Renal pelvis (tissue), 12 donors: ENCODE measurements at places on chromosomes 5 and 9.

DNA sequence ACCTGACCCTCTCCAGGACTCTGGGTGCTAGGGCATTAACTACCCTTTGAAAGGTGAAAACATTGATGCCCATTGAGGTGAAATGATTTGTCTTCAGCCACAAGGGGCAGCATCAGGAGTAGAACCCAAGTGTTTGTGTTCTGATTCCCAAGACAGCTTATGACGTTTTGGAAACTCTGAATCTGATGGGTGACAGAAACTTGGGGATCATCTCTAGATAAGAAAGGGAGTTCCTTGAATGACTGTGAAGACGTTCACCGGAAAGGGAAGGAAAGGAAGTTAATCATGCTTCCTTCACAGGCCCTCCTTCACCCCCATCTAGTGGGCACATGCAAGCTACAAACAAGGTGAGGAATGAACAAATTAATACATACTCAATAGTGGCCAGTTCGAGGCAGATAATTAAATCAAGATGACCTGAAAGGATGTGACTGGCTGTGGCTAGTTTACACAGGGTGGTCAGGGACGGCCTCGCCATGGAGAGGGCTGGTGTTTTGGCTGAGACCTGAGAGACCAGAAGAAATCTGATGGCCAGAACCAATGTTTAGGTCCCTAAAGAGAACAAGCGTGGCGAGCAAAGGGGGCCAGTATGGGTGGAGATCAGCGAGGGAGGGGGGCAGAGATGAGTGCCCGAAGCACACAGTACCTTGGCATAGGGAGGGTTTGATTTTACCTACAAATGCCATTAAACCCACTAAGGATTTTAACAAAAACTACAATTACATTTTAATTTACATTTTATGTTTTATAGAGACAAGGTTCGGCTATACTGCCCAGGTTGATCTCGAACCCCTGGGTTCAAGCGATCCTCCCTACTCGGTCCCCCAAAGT lies 937 bp upstream of the SLC26A2 start:
- DNase-seq = no peak

DNA sequence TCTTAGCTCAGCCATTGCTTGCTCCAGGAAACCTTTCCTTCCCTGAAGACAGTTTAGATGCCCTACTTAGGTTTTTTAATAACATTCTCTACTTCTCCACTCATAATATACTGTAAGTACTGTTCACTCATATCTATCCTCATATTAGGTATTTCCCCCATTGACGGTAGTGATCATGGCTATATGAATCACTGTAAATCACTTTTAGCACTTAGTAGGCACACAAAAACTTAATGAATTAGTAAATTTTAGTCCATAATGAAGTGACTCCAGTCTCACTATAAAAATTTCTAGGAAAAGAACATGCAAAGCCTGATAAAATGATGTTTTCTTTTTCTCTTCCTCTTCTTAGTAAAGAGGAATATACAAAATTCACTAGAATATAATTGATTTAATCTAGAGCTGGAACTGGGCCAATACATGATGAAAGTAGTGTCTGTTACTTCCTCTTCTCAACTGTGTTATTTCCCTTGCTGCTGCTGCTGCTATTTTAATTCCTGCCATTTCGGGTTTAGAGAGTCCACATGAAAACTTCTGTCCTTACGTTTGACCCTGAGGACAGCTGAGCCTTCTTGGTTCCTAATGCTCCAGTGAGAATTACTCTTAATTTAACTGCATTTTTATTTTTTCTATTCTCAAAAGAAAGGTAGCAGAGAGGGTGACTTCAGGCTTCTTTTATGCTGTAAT lies 73.5 kb downstream of the LNPEP start:
- DNase-seq = no peak

GRCh38 chr9:129182625-129183494 lies 4.8 kb upstream of the IER5L start:
- no peak for DNase-seq

DNA sequence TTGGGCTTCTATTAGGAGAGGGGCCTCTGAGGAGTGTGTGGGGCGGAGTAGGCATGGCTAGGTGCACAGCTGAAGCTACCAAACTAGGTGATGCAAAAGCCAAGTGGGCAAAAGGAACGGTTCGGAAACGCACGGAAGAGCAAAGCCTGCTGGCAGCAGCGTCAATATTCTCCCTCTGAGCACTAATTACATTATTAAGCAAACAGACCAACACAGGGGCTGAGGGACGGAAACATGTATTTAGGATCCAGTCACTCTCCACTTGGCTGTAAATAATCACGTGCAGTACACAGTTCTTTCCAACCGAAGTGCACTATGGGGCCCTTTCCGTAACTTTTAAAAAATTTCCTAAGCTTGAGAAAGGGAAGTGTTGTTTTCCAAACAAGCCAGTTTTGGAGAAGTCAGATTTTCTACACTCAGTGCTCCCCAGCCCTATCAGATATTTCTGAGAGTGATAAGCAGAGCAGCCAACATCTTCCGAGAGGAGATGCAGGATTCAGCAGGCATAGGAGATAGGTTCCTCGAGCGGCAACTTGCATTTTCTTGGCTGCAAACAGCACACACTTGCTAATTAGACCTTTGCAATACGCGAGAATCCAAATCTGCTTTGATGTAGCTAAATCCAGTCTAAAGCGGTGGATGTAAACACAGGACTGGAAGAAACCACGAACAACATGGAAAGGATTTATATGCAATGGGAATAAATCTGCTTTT lies 217.2 kb upstream of the TBCA start:
- no peak for DNase-seq

DNA sequence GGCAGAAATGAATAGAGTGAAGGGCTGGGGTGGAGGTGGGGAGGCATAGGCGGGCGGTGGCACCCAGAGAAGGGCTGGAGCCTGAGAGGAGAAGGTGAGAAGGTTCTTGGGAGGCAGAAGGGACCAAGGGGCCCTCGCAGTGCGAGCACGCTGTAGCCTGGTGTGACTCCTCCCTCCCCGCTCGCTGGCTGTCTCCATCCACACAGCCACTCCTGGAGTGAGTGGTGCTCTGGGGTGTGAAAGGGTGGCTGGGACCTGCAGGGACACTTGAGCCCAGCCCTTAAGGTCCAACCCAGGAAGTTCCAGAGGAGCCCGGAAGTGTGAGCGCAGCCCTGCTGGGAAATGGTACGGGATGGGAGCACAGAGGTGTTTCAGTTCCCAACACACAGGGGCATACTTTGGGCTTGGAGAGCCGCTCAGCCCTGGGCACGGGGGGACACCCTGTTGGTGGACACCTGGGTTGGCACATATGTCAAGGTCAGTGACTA lies 9.3 kb upstream of the SCGB3A1 start:
- no peak for DNase-seq

- no peak for DNase-seq
These were observed 28.3 kb downstream of the WHRN start for GRCh38 chr9:114476891-114477469.

GRCh38 chr5:3299441-3299840 lies 296.2 kb upstream of the IRX1 start:
- no peak for DNase-seq

DNA sequence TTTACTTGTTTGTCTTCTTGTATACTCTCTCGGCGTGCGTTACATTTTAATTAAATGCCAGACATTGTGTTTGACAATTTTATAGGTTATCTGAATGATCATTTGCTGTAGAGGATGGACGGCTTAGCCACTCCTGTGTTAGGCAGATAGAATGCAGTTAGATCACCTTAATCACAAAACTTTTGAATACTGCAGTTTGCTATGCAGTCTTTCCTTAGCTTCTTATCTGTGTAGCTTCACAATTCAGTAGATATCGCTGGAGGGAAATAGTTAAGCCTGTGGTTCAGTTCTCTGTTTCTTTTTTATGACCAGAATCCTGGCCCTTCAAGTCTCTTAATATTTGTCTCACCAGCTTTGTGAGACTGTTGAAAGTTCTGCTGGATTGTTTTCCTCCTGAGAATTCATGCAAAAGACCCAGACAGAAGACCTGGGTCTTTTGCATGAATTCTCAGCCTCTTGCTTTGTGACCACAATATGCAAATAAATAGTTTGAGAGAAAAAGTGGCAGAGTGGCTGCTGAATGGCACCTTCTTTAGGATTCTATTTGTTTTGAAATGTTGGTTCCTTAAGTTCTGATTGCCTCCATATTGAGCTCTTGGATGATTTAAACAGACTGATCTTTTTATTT lies 40.2 kb downstream of the RASA1 start:
- no peak for DNase-seq

DNA sequence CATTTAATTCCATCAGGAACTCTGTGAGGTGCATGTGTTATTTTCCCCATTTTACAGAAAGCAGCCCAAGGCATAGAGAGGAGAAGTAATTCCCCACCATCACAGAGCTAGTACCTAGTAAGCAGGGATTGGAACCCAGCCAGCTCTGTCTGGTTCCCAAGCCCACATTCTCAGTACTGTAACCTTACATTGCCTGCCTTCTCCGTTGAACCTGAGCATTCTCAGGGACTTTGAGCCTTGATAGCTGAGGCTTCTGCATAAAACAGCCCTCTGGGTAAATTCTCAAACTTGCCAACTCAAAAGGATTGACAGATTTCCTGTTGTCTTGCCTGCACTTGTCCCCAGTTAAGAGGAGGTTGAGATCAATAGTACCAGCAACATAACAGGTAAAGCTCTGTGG lies 9.2 kb upstream of the GLE1 start:
- no peak for DNase-seq

GRCh38 chr5:172599204-172599567 lies 41.9 kb upstream of the NEURL1B start:
- DNase-seq = no peak
